ENCODE measurements at places on chromosomes 3 and 15. TPM values are rescaled to one million over a fixed set of nuclear protein-coding genes. Genes with fewer than 3 reads are reported as not detected.

DNA sequence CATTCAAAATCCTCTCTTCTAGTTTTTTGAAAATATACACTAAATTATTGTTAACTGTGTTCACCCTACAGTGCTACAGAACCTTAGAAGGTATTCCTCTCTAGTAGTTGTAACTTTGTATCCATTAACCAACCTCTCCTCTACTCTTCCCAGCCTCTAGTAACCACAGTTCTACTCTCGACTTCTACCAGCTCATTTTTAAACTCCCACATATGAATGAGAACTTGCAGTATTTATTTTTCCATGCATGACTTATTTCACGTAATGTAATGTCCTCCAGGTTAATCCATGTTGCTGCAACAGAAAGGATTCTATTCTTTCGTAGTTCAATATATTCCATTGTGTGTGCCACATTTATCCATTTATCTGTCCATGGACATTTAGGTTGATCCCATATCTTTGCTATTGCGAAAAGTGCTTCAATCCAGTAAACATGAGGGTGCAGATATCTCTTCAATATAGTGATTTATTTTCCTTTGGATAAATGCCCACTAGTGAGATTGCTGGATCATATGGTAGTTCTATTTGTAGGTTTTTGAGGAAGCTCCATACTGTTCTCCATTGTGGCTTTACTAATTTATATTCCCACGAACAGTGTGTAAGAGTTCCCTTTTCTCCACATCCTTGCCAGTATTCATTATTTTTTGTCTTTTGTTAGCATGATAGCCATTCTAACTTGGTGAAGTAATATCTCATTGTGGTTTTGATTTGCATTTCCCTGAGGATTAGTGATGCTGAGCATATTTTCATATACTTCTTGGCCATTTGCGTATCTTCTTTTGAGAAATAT lies 113.7 kb upstream of the SMAD3 start:
- no peak for DNase-seq
- H3K36me3 ChIP-seq: no peaks in the 10 kb centered on the region
- no peak overlapping the region for H3K27ac ChIP-seq
- peaks cover 9% of the 10 kb centered on the region for H3K4me1 ChIP-seq

DNA sequence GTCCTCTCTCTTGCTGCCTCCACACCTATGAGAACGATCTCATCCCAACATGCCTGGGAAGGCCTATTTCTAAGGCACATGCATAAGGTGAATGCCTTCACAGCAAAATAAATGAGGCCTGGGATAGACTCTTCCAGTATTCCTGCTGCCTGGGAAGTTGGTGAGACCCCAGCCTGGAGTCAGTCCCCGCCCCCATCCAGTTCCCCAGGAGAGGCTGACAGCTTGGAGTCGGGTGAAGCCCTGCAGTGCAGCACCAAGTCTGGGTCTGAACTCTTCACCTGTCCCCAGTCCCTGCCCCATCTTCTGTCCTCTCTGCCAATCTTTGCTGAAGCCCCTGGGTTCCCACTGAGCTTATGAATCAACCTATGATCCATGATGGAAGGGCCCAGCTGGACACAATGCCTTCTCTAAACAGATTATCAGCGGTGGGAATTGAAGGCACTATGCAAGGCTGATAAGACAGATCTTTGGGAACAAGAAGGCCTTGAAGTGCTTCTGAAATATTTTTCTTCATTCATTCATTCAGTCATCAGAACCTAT lies 10.2 kb upstream of the APBA2 start:
- no peak for DNase-seq
- no peaks in the 10 kb centered on the region for H3K36me3 ChIP-seq
- no peak overlapping the region for H3K4me3 ChIP-seq
- H3K27me3 ChIP-seq: no peaks in the 10 kb centered on the region

DNA sequence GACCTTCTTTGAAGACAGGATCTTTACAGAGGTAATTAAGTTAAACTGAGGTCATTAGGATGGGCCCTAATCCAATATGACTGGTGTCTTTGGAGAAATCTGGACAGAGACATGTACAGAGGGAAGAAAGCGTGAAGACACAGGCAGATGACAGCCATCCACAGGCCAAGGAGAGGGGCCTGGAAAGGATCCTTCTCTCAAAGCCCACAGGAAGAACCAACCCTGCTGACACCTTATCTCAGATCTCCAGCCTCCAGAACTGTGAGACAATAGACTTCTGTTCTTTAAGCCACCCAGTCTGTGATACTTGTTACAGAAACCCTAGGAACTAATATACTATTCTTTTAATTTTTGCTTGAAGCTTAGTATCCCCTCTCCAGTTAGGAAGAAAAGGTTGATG lies 74.2 kb downstream of the WDR76 start:
- H3K36me3 ChIP-seq: no peaks in the 10 kb centered on the region
- no peaks in the 10 kb centered on the region for H3K27me3 ChIP-seq
- no peak overlapping the region for H3K27ac ChIP-seq
- no peak for DNase-seq
- peaks cover 3% of the 10 kb centered on the region for H3K4me1 ChIP-seq

GRCh38 chr15:82742134-82742533 lies 32.5 kb upstream of the AP3B2 start:
- H3K4me3 ChIP-seq: no peak overlapping the region
- no peaks in the 10 kb centered on the region for H3K27me3 ChIP-seq
- no peak for DNase-seq
- H3K4me1 ChIP-seq: peaks cover 4% of the 10 kb centered on the region
- no peak overlapping the region for H3K27ac ChIP-seq

Gene CD276
- total RNA-seq: 2.1 TPM

- no peak overlapping the region for H3K4me3 ChIP-seq
- no peaks in the 10 kb centered on the region for H3K4me1 ChIP-seq
- H3K27ac ChIP-seq: no peak overlapping the region
- no peaks in the 10 kb centered on the region for H3K27me3 ChIP-seq
- DNase-seq: no peak
- no peaks in the 10 kb centered on the region for H3K36me3 ChIP-seq
Observed at GRCh38 chr3:35223632-35224394, 415.5 kb upstream of the ARPP21 start.

DNA sequence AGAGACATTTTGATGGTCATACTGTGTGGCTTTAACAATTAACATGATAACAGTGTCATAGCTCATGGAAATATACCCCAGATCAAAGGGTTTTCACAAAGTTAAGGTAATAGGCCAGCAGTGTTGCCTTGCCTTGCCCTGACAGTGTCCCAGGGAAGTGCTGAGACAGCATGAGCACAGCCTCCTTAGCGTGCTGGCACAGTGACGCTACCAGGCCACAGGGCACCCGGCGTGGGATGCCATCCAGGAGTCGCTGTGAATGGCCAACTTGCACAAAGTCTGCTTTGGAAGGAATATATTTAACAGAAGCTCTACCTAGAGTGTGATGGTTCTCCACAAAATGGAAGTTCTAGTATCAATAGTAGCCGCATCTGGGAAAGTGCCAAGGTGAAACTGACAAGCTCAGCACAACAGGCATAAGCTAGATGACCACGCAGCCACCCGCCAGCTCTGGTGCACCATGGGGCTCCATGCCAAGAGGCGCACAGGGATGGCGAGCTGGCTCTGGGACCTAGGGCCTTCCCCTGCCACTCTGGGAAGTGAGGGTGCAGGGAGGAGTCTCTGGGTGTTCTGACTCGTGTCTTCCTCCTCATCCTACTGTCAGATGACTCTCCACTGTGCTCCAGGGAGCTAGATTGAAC lies 86.2 kb downstream of the GABRB3 start:
- no peak for DNase-seq
- H3K36me3 ChIP-seq: no peaks in the 10 kb centered on the region
- H3K4me1 ChIP-seq: no peaks in the 10 kb centered on the region
- no peak overlapping the region for H3K4me3 ChIP-seq
- no peaks in the 10 kb centered on the region for H3K27me3 ChIP-seq

GRCh38 chr15:69515926-69516325 lies 63.3 kb downstream of the RPLP1 start:
- H3K27ac ChIP-seq: no peak overlapping the region
- peaks cover 17% of the 10 kb centered on the region for H3K27me3 ChIP-seq
- no peak overlapping the region for H3K4me3 ChIP-seq
- DNase-seq: no peak

Gene FGD5
- total RNA-seq: 0.27 TPM
